ENCODE measurements at places on chromosomes 13 and 19.

DNA sequence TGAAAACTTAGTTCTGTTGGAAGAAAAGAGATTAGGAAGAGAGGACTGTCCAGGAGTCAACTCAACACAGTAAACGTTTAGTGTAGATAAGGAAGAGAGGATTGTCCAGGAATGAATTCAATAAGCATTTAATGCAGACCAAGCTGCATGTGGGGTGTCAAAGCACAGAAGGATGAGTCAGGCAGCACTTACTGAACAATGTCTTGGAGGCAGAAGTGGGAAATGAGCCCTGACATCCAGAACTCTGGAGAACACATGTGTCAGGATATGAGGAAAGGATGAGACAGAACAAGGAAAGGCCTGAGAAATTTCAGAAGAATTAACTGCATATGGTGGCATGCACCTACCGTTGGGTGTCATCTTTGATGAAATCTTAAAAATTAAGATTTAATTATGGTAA is 429.2 kb upstream of the HTR2A start:
- DNase-seq = no peak

DNA sequence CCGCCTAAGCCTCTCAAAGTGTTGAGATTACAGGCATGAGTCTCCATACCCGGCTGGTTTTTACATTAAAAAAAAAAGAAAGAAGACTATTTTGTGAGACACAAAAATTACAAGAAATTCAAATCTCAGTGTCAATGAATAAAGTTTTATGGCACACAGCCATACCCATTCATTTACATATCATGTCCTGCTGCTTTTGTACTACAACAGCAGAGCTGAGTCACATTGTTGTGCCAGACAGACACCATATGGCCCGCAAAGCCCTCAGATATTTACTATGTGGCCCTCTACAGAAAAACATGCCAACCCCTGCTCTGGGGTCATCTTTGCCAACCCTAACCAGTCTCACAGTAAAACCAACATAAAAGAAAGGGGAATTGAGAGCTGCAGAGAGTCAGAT is 5.3 kb downstream of the SMIM7 start:
- no peak for DNase-seq

- DNase-seq = no peak
Measured at GRCh38 chr19:27746691-27747380, 1466.1 kb downstream of the UQCRFS1 start.

- no peak for DNase-seq
Measured at GRCh38 chr19:11088506-11089253, 583 bp upstream of the LDLR start.

GRCh38 chr13:42549552-42549936 is 24.4 kb upstream of the TNFSF11 start:
- DNase-seq = no peak

DNA sequence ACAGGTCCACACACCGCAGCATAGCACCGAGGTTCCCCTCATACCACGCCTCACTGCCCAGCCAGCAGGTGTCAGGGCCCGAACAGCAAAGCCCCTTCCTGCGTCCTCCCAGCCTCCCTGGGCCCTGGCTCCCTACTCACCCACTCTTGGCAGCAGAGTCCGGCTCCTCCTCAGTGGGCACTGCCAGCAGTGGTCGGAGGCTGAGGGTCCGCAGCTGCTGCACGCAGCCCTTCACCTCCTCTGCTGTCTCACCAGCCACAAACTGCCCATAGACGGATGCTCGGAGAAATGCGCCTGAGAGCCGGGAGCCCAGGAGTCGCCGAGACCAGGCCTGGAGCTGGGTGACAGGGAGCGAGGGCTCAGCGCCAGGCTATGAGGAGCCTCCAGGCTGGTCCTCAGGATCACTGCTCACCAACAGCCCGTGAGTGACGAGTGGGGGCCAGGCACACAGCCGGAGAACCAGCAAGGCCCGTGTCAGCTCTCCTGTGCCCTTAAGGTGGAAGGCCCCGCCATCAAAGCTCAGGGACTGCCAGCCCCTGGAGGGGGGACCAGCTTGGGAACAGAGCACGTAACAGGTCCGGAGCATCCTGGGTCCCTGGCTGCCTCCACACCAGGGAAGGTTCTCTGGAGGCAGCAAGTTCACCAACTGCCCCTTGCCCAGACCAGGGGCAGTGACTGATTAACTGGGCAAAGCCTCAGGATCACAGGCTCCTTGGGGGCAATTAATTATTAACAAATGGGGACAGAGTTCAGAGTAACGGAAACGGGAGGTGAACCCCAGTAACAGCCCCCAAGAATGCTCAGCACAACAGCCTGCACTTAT is at the start of gene PRODH2:
Gene PRODH2 (minus strand): TSS at position 626 of the 823 bp plus-strand sequence. CDS start 40 bp downstream, at position 586.
- no peak for DNase-seq

- no peak for DNase-seq
Measured at GRCh38 chr13:110799246-110800236, 86.0 kb downstream of the ING1 start.

DNA sequence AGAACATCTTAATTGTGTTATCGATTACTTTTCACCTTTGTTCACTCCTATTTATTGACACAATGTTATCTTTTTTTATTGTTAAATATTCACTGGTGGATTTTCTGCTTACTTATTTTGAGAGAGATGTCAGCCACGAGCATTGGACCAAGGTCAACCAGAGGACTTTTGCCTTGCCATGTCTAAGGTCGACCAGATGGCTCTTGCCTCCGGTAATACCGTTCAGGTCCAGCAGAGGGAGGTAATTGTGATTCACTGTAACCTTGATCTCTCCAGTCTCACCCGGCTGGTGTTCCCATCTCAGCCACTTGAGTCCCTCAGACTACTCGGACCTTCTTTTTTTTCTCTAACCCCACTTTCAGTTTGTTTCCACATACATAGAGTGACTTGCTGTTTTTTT is 1438.1 kb downstream of the UQCRFS1 start:
- DNase-seq = no peak

DNA sequence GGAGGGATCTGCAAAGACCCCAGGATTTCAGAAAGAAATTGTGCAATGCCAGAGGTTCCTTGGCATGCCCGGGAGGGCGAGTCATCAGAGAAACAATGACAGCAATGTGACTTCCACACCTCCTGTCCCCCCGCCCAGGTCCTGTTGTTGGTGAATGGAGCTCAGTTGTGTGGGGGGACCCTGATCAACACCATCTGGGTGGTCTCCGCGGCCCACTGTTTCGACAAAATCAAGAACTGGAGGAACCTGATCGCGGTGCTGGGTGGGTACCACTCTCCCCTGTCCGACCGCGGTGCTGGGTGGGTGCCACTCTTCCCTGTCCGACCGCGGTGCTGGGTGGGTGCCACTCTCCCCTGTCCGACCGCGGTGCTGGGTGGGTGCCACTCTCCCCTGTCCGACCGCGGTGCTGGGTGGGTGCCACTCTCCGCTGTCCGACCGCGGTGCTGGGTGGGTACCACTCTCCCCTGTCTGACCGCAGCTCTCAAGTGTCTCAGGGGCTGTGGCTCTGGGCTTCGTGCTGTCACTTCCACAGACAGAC is 5.2 kb upstream of the F10 start:
- DNase-seq = no peak
